ENCODE measurements at places on chromosomes 2 and 18. TPM values are rescaled to one million over a fixed set of nuclear protein-coding genes. Genes with fewer than 3 reads are reported as not detected.

DNA sequence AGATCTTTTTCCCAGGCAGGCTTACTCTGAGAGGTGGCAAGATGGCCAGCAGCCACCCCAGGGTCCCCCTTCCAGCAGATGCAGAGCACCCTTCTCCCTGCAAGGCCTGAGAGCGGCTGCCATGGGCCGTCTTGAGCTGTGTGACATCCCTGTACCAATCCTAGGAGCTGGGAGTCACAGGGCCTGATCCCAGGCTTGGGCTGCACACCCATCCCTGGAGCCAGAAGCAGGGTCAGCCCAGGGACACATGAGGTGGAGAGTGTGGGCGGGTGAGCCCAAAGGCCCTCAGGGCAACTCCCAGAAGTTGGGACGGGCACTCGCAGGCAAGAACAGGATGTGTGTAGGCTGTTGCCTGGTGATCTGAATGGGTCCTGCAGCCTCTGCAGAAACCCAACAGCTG, 40.5 kb downstream of the CROCC2 start:
- DNase-seq, result no peak

SKA1 gene
- 0.81 TPM for total RNA-seq

TBC1D8 gene
- 1.6 TPM for total RNA-seq

GRCh38 chr2:9332136-9332852, 91.0 kb downstream of the ITGB1BP1 start:
- DNase-seq, result no peak

DNA sequence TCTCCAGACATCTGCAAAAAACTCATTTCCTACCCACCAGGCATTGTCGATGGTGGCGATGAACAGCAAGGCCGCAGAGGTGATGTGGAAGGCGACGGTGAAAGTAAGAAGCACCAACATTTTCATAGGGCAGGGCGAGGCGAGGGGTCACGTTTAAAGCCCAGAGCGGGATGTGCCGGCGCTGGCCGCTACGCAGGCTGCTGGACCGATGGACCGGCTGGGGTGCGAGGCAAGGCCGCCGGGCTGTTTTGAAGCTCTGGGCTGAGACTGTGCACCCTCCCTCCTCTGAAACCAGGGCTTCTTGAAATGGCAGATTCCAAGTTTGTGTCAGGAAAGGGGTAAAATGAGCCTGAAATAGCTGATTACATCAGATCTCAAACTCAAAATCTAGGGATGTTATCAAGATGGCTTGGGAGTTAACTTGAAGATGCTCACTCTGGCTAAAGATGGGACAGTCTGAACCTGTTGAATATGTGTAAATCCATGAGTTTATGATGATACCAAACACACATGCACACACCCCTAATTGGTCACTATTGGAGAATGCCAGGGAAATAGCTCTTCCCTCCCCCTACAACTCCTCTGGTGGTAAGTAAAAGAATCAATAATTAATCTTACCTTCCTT, 31.6 kb upstream of the GAREM2 start:
- no peak for DNase-seq

C18orf54 gene
- total RNA-seq, result 1.6 TPM

DNA sequence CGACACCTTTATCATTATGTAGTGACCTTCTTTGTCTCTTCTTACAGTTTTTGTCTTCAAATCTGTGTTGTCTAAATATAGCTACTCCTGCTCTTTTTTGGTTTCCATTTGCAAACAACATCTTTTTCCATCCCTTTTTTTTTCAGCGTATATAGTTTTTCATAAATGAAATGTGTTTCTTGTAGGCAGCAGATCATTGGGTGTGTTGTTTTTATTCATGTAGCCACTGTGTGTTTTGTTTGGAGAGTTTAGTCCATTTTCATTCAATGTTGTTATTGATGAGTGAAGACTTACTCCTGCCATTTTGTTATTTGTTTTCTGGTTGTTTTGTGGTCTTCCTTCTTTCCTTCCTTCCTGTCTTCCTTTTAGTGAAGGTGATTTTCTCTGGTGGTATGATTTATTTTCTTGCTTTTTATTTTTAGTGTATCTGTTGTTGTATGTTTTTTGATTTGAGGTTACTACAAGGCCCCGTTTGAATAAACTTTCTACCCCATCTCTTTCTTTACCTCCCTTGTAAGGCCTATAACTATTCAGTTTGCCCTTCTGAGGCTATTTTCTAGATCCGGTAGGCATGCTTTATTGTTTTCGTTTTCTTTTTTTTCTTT, 81.4 kb downstream of the FAM117B start:
- no peak for DNase-seq

- DNase-seq, result peak; percentile 29
Measured at GRCh38 chr2:104896446-104896845, 42.5 kb downstream of the POU3F3 start.

- no peak for DNase-seq
Measured at GRCh38 chr2:210474776-210475175, 1.8 kb downstream of the LANCL1 start.

CPO gene
- total RNA-seq, result not detected

SLC35F5 gene
- 48.7 TPM for total RNA-seq

- no peak for DNase-seq
Measured at GRCh38 chr2:152510621-152511020, 175.6 kb downstream of the FMNL2 start.

- DNase-seq, result no peak
Measured at GRCh38 chr2:40487602-40488001, 35.7 kb upstream of the SLC8A1 start.

GRCh38 chr2:36425608-36426355, 70.2 kb downstream of the CRIM1 start:
- no peak for DNase-seq

- peak; percentile 13 for DNase-seq
Measured at GRCh38 chr2:11073251-11073650, 82.0 kb upstream of the SLC66A3 start.

WNT10A gene
- 1.1 TPM for total RNA-seq

PJVK gene
- 0.81 TPM for total RNA-seq

GRCh38 chr2:167335541-167335992, 447.3 kb downstream of the XIRP2 start:
- DNase-seq, result no peak

AQP12B gene
- total RNA-seq, result under 0.01 TPM

SERPINB13 gene
- not detected for total RNA-seq

DNA sequence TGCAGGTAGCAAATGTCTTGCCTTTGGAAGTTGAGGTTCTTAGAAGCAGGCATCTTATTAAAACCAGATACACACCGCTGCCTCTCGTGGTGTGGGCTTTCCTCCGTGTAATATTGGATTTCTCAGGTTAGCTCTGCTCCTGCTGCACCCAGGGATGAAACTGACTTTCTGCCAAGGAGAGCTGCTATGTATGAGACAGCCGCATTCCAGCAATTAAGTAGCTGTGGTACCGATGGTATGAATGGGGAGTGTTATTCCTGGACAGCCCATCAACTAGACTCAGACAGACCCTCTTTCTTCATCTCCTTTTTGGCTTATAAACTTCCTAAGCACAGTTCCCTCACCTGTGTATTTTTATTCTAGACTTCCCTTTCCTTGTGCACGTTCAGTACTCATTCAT, 6.8 kb upstream of the EHD3 start:
- DNase-seq, result no peak

DNA sequence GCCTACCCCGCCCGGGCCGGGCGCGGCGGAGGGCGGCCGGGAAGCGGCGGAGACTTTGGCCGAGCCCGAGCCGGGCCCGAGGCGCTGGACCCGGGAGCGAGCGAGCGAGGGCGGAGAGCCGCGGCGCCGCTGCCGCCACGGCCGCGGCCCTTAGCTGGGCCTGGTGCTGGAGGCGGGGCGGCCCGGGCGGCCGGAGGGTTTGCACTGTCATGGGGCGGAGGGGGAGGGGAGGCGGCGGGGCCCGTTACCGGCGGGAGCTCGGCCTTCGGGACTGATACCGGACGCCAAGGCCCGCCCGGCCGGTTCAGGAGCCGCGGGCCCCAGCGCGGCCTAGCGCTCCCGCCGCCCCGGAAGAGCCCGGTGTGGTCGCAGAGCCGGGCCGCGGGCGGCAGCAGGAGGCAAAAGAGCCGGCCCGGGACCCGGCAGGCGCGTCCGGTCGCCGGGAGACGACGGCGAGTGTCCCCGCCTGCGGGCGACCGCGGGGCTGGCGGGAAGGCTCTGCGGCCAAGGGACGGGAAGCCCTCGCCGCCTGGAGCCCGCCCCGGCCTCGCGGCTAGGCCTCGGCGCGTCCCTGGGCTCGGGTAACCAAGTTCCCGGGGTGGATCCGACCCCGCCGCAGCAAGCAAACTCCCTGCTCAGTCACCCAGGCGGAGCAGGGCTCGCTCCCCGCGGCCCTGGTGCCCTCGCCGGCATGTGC, 697 bp downstream of the KCMF1 start:
- DNase-seq, result peak; percentile 51

SLC35F6 gene
- 14.3 TPM for total RNA-seq

CFAP65 gene
- total RNA-seq, result not detected

STPG4 gene
- total RNA-seq, result not detected

- no peak for DNase-seq
Measured at GRCh38 chr2:66070721-66071602, 364.0 kb upstream of the MEIS1 start.

DNA sequence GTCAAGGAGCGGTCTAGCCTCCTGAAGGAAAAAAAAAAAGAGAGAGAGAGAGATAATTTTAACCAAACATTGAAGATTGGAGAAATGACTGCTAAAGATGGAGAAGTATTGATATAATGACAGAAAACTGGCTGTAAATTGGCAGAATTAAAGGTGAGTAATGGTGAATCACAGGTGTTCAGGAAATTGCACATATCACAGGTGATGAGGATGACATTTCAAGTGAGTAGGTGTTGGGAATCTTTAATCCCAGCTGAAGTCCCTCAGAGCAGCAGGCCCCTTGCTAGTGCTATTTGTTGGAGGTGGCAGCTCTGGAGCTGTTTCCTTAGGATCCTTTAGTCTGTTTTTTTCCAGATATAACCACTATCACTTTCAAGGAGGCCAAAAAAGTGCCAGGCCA, 678.4 kb upstream of the VRK2 start:
- DNase-seq, result no peak

All from hematopoietic multipotent progenitor cell (in vitro differentiated cells).